ENCODE measurements at places on chromosomes 2 and 18. TPM values are rescaled to one million over a fixed set of nuclear protein-coding genes. Genes with fewer than 3 reads are reported as not detected.
A peak's percentile ranks its signal among the peaks of the same experiment; 100 is the strongest.

- no peaks in the 10 kb centered on the region for H3K4me1 ChIP-seq
- no peak overlapping the region for H3K4me3 ChIP-seq
- no peak for DNase-seq
Measured at GRCh38 chr2:121038891-121039616, 245.9 kb downstream of the TFCP2L1 start.

IL1RN gene
- polyA plus RNA-seq, result not detected

DNA sequence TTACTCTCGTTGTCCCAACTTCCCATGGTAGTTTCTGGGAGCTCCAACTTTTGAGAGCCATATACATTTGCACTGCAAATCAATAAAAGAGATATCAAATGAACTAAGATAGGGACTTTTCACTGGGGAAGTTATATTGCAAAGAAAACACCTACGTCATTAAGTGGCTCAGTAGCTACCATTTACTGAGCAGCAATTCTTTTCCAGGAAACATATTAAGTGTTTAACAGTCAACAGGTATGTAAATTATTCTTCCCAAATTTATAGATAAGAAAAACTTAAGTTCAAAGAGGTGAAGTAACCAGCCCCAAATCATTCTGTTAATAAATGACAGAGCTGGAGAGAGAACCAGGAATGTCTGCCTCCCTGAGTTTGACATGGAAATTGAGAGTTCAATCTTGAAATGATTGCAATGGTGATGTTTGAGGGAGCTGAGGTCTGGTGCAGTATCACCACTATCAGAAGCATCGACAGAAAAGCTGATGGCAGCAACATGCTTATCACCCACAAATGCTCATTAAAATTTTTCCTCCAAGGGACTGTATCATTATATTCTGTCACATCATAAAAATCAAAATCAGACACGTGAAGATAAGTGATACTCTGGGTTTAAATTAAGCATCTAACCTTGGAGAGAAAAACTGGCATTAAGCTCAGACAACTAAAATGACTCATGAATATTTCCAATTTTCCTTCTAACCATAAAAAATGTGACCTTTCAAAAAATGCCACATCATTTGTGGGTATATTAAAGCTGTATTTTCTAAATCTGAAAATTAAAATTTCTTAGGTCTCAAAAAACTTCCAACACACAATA is 43.4 kb downstream of the GAREM1 start:
- no peak overlapping the region for H3K27ac ChIP-seq
- H3K4me3 ChIP-seq, result no peak overlapping the region
- no peak for DNase-seq
- H3K4me1 ChIP-seq, result no peaks in the 10 kb centered on the region
- H3K36me3 ChIP-seq, result no peaks in the 10 kb centered on the region

DNA sequence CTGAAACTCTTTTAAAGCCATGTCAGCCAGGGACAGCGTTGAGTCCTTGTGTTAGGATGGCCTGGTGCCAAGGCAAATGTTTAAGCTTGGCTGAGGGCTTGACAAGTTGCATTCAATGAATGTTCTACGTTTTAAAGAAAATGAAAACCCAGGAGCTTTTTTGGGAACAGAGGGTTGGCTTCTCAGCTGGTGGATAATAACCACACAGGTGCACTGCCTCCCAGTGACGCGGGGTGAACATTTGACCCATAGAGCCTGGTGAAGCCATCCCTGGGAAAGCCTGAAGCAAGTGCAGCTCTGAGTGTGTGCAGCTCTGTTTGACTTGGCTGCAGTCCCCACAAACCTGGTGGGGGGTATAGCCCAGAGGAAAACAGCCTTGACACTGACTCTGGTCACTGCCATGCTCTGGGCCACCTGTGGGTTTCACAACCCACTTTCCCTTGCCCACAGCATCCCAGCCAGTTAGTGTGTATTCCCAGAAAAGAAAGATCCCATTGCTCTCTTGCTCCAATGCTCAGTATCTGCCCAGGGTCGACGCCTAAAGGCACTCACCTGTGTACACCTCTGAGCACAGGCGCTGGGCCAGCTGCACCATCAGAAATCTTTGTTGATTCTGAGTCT is 874.9 kb downstream of the RNF144A start:
- H3K27ac ChIP-seq, result no peak overlapping the region
- no peaks in the 10 kb centered on the region for H3K4me1 ChIP-seq
- H3K36me3 ChIP-seq, result no peaks in the 10 kb centered on the region
- no peak overlapping the region for H3K4me3 ChIP-seq

- H3K36me3 ChIP-seq, result no peaks in the 10 kb centered on the region
- no peak overlapping the region for H3K4me3 ChIP-seq
- no peak overlapping the region for H3K27ac ChIP-seq
- H3K4me1 ChIP-seq, result no peaks in the 10 kb centered on the region
- H3K27me3 ChIP-seq, result no peaks in the 10 kb centered on the region
- DNase-seq, result no peak
Measured at GRCh38 chr2:5007596-5007995, 684.6 kb upstream of the SOX11 start.

- H3K4me3 ChIP-seq, result no peak overlapping the region
- no peaks in the 10 kb centered on the region for H3K27me3 ChIP-seq
- DNase-seq, result no peak
- no peaks in the 10 kb centered on the region for H3K36me3 ChIP-seq
- H3K27ac ChIP-seq, result no peak overlapping the region
Measured at GRCh38 chr2:203578759-203579643, 43.9 kb upstream of the RAPH1 start.

- no peaks in the 10 kb centered on the region for H3K36me3 ChIP-seq
- no peak overlapping the region for H3K4me3 ChIP-seq
- no peaks in the 10 kb centered on the region for H3K27me3 ChIP-seq
Measured at GRCh38 chr18:52403291-52404021, 63.5 kb downstream of the DCC start.

SMAD2 gene
- 97.8 TPM for polyA plus RNA-seq

GRCh38 chr2:14424478-14425390 is 207.8 kb upstream of the LRATD1 start:
- H3K36me3 ChIP-seq, result no peaks in the 10 kb centered on the region
- H3K27ac ChIP-seq, result no peak overlapping the region
- H3K4me3 ChIP-seq, result no peak overlapping the region
- H3K27me3 ChIP-seq, result no peaks in the 10 kb centered on the region

DNA sequence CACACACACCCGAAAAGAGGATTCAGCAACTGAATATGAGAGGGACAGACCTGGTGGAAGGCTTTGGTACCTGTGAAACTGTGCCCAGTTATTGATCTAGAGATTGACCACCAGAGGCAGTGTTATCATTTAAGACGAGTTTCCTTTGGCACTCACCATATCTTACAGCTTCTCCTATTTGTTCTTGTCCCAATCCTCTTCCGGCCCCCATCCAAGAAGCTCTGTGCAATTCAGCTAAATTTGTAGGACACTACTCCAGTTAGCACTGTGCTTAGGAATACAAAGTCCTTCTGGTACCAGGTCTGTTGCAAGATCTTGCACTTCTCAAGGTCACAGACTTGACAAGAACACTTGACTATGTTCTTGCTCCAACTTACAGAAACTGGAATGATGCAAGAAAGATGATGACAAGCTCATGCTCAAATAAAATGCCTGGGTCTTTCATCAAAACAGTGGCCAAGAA is 177.7 kb downstream of the TMEM247 start:
- no peak overlapping the region for H3K4me3 ChIP-seq
- H3K27me3 ChIP-seq, result no peaks in the 10 kb centered on the region
- DNase-seq, result no peak
- H3K36me3 ChIP-seq, result no peaks in the 10 kb centered on the region
- no peak overlapping the region for H3K27ac ChIP-seq
- H3K4me1 ChIP-seq, result no peaks in the 10 kb centered on the region

FAM237A gene
- polyA plus RNA-seq, result not detected

GRCh38 chr2:25541378-25541777 is 132.0 kb downstream of the DTNB start:
- H3K27ac ChIP-seq, result no peak overlapping the region
- H3K4me3 ChIP-seq, result no peak overlapping the region
- no peaks in the 10 kb centered on the region for H3K27me3 ChIP-seq
- no peak for DNase-seq
- no peaks in the 10 kb centered on the region for H3K36me3 ChIP-seq

- no peaks in the 10 kb centered on the region for H3K27me3 ChIP-seq
- H3K27ac ChIP-seq, result no peak overlapping the region
- no peaks in the 10 kb centered on the region for H3K36me3 ChIP-seq
- no peaks in the 10 kb centered on the region for H3K4me1 ChIP-seq
Measured at GRCh38 chr18:54879691-54880090, 51.4 kb downstream of the RAB27B start.

GPAT2 gene
- 8.9 TPM for polyA plus RNA-seq

DNA sequence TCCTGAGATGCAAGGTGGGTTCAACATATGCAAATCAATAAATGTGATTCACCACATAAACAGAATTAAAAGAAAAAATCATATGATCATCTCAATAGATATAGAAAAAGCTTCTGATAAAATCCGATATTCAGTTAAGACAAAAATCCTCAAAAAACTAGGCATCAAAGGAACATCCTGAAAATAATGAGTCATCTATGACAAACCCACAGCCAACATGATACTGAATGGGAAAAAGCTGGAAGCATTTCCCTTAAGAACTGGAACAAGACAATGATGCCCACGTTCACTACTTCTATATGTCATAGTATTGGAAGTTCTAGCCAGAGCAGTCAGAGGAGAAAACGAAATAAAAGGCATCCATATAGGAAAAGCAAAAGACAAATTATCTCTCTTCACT is 80.4 kb downstream of the MYO3B start:
- no peaks in the 10 kb centered on the region for H3K36me3 ChIP-seq
- no peaks in the 10 kb centered on the region for H3K4me1 ChIP-seq
- H3K4me3 ChIP-seq, result no peak overlapping the region
- no peaks in the 10 kb centered on the region for H3K27me3 ChIP-seq
- H3K27ac ChIP-seq, result no peak overlapping the region

GRCh38 chr2:238994876-238995275 is 147.0 kb downstream of the TWIST2 start:
- H3K4me1 ChIP-seq, result no peaks in the 10 kb centered on the region
- H3K27ac ChIP-seq, result no peak overlapping the region
- H3K36me3 ChIP-seq, result no peaks in the 10 kb centered on the region

GCKR gene
- polyA plus RNA-seq, result not detected

DNA sequence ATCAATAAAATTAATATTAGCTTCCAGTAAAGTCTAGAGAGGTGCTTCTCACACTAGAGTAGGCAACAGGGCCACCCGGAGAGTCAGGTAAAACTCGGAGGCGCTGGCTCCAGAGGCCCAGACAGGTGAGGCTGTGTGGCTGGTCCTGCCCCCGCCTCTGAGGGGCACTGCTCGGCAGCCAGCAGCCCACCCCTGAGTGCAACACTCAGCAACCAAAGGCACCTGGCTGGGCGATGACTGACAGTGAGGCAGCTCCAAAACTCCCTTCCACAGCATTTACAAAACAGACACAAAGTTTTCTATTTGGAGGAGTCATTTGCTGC is 138.8 kb upstream of the ID2 start:
- H3K4me1 ChIP-seq, result peaks cover 61% of the 10 kb centered on the region
- H3K36me3 ChIP-seq, result no peaks in the 10 kb centered on the region
- DNase-seq, result no peak
- no peak overlapping the region for H3K4me3 ChIP-seq

- no peaks in the 10 kb centered on the region for H3K36me3 ChIP-seq
- H3K27ac ChIP-seq, result no peak overlapping the region
Measured at GRCh38 chr2:2960441-2961133, 417.0 kb downstream of the EIPR1 start.

GRCh38 chr18:76432274-76432755 is 62.7 kb downstream of the ZNF516 start:
- H3K27me3 ChIP-seq, result no peaks in the 10 kb centered on the region
- no peaks in the 10 kb centered on the region for H3K4me1 ChIP-seq
- H3K27ac ChIP-seq, result no peak overlapping the region
- no peak overlapping the region for H3K4me3 ChIP-seq

DNA sequence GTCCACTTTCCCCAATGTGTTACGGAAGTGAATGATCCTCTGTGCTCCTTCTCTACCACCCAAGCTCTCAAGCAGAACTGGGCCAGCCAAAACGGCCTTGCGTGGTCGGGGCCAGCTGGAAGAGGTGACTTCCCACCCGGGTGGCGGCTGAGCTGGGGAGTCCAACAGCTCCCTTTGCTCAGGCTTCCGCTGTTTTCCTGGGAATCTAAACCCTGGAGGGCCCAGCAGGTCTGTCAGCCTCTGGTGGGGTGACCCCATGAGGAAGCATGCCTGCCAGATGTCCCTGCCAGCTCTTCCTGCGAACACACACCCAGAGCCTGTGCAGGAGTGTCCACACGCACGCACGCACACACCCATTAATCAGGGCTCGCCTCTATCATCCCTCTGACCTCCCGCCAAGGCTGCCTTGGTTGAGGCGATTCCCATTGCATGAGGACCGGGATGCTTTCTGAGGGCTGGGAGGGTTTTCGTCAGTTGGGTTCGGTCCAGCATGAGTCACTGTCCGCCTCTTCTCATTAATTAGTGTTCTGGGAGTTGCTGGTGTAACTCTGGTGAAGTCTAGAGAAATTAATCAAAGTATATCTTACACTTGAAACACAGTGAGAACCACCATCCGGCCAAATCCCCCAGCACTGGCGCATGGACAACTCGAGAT is 90.6 kb downstream of the TWIST2 start:
- H3K4me1 ChIP-seq, result no peaks in the 10 kb centered on the region
- no peak overlapping the region for H3K4me3 ChIP-seq
- no peak for DNase-seq
- no peaks in the 10 kb centered on the region for H3K27me3 ChIP-seq
- no peaks in the 10 kb centered on the region for H3K36me3 ChIP-seq

DNA sequence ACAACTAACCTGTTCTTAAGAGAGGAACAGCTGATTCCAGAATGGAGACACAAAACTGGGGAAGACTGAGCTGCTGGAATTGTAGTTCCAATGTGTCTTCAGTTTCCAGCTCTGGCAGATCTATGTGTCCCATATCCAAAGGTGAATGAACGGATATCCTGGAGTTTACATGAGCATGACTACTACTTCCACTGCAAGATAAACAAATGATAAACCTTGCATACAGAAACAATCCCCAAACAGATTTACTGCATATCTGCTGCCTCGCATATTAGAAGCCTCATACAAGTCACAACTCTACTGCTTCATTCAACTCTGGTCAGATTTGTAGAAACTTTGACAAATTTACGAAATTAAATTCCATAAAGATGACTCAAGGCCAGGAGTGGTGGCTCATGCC is 15.0 kb downstream of the RTTN start:
- DNase-seq, result no peak
- H3K4me3 ChIP-seq, result no peak overlapping the region
- H3K36me3 ChIP-seq, result peaks cover 30% of the 10 kb centered on the region
- H3K27ac ChIP-seq, result no peak overlapping the region
- H3K27me3 ChIP-seq, result no peaks in the 10 kb centered on the region
- H3K4me1 ChIP-seq, result no peaks in the 10 kb centered on the region

BCL2 gene
- polyA plus RNA-seq, result 29.8 TPM

DNA sequence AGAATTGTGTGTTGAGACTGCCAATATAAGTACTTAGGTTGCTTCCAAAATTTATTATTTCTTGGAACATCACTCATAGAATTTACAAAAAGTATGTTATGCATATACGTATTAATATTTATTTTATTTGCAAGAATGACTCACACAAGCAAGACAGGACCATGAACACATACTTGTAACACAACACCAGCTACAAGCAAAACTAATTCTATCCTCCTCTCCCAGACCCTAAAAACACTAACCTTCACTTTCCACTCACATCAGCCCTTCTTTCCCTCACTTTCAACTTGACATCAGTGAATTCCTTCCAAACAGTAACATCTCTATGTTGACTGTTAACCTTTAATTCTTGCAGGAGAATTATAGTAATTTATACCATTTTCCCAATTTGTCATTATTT is 24.3 kb downstream of the OSBPL1A start:
- H3K4me1 ChIP-seq, result peaks cover 6% of the 10 kb centered on the region
- H3K4me3 ChIP-seq, result no peak overlapping the region
- H3K27me3 ChIP-seq, result no peaks in the 10 kb centered on the region

CD8A gene
- polyA plus RNA-seq, result 924 TPM

- no peak for DNase-seq
- H3K36me3 ChIP-seq, result no peaks in the 10 kb centered on the region
- H3K4me1 ChIP-seq, result peaks cover 82% of the 10 kb centered on the region
- peak overlapping the region; percentile 23 for H3K4me3 ChIP-seq
- no peaks in the 10 kb centered on the region for H3K27me3 ChIP-seq
- H3K27ac ChIP-seq, result no peak overlapping the region
Measured at GRCh38 chr2:84649487-84650142, 133.3 kb downstream of the DNAH6 start.

Data from CD8-positive, alpha-beta memory T cell (primary cell).